Motor neuron (in vitro differentiated cells): ENCODE measurements at places on chromosomes 1 and 21.
A peak's percentile ranks its signal among the peaks of the same experiment; 100 is the strongest.

- peak; percentile 39 for ATAC-seq
Observed at GRCh38 chr1:17207966-17208418, 3.1 kb downstream of the PADI1 start.

DNA sequence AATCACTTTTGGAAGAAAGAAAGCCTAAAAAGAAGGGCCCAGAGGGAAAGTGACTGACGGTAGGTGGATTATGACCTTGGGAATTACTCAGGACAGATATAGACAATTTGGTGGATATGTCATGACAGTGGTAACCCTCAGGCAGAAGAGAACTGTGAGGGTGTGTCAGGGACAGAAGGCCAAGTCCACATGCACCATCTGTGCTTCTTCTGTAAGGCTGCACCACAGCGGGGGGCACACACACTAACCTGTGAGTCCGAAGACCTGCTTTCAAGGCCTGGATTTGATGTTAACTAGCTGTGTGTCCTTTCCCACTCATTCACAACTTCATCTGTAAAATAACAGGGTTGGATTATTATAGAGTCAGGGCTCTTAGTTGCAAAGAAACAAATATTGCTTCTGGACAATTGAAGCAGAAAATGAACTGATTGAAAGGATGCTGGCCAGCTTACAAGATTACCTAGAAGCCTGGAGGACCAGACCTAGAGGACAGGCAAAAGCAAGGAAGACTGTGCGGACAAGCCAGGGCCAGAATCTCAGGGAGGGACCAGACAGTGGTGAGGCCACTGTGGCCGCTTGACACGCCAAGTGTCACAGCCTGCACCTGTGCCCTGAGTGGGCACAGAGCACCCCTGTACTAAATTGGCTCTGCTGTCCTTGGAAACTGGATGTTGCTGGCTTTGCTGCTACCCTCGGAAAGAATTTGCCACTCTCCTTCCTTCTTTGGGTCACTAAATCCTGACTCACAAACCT lies 34.7 kb upstream of the USP24 start:
- ATAC-seq = no peak

- ATAC-seq = no peak
Observed at GRCh38 chr1:205715628-205716027, 34.4 kb downstream of the NUCKS1 start.

DNA sequence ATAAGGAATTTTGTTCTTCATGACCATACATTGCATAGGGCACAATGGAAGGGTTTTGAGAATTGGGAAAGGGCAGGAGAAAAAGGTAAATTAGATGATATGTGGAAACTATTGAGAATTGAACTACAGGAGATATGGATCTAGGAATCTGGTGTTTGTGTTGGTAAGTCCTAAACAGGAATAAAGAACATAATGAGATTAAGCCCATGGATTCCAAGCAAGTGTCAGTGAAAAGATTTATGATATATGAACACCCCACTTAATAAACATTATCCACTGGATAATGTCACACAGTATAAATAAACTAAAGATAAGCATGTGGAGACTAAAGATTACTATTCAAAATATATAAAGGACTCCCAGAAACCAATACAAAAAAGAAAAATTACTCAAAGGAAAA lies 98.2 kb downstream of the TNFSF18 start:
- no peak for ATAC-seq

DNA sequence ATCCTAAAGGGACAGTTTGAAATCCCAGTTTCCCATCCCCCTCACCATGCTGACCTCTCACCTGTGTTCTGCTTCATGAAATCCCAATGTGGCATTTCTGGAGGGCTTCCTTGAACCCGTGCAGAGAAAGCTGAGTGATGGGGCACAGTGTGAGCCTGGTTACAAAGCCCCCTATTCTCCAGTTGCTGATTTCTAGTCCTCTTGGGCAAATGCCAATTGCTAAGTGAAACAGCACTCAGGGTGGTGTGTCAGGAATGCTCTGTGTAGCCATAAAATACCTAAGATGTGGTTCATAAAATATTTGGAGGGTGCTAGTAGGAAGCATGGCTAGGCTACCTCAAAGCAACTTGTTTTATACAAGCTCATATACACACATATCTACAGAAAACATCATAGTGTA lies 32.0 kb downstream of the SUSD4 start:
- no peak for ATAC-seq

GRCh38 chr1:110541906-110542395 lies 23.0 kb upstream of the KCNA10 start:
- ATAC-seq = no peak

GRCh38 chr21:17391811-17392340 lies 121.0 kb upstream of the CXADR start:
- ATAC-seq = no peak

GRCh38 chr1:24096009-24096738 lies 15.8 kb downstream of the MYOM3 start:
- ATAC-seq = no peak

DNA sequence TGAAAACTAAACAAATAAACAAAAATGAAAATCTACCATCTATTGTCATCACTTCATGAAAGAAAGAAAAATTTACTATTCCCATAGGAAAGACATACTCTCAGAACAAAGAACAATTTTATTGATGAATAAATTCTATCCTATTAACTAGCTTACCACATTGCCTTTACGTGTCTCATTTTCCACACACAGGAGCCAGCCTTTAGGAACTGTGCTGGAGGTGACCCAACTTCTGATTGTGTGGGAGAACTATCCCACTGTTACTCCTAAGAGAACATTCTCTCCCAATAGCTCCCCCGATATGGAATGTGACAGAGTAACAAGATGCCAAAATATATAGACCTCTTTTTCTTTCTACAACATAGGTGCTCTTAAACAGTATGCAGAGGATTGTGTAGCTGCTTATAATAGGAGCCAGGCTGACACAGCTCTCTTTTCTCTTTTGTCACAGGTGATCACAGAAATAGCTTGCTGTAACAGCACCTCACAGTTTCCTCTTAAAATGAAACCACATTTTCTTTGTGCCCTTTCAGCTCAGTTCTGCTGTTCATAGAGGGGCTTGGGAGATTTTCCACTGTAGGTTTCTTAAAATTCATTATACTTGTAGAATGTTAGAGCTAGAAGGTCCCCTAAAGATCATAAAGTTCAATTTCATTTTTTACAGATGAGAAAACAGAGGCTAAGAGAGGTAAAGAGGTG lies 35.5 kb downstream of the C21orf91 start:
- ATAC-seq = no peak

DNA sequence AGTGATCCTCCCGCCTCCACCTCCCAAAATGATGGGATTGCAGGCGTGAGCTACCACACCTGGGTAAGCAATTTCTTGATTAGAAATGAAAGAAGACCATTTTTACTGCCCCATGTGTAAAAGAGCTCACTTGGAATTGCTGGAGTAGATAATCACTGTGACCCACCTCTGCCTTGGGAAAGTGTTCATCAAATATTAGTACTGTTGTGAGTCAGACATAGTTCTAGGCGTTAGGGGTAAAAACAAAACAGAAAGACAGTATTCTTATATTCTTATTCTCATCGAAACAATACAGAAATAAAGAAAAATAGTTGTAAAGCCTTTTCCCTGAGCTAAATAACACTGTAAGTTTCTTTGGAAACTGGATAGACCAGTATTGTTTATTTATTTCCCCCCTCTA lies 36.2 kb downstream of the CELF3 start:
- no peak for ATAC-seq

DNA sequence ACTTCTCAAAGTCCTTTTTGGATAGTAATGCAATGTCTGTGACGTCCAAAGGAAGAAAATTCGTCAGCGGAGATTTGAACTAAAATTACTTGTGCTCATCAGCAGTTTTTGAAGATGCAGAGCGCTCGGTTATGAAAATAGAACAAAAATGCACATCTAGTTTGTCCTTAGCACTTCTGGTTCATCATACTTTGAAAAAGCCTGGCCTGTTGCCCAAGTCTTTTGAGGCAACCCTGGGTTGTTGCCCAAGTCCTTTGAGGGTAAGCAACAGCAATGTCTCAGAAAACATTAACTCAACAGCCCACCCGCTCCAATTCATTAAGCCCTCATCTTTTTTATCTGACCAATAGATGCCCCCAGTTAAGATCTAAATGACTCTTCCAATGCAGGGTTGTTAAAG lies 91.9 kb downstream of the HUNK start:
- no peak for ATAC-seq

DNA sequence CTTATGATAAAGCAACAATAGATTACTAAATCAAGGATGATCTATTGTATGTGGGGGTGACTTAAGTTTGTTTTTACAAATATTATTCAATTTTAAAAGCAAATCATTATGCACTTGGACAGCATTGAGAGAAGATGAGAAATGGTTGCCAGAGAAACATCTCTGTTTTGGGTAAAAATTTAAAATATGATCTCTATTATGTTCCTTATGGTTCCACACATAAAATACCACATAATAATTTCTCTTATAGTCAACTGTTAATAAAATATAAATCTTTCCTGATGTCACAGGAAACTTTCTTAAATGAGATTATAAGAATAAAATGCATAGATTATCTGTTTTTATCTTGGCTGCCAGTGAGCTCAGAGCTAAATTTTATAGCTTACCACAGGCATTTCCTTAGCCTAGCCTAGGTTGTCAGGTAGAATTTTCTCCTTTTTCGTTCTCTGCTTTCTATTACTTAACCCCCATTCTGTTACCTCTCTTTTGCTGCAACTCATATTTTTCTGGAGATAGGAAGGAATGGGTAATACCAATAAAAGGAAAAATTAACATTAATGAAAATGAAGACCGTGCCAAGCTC lies 109.7 kb downstream of the TGFB2 start:
- no peak for ATAC-seq

- no peak for ATAC-seq
Observed at GRCh38 chr1:213858581-213858980, 129.2 kb upstream of the PROX1 start.

- no peak for ATAC-seq
Observed at GRCh38 chr1:66276218-66276617, 257.7 kb upstream of the SGIP1 start.

- ATAC-seq = no peak
Observed at GRCh38 chr1:63668298-63668697, 75.1 kb downstream of the PGM1 start.

- ATAC-seq = no peak
Observed at GRCh38 chr1:23719162-23719820, 24.0 kb upstream of the ELOA start.

GRCh38 chr21:38349111-38349746 lies 92.4 kb downstream of the KCNJ15 start:
- no peak for ATAC-seq

DNA sequence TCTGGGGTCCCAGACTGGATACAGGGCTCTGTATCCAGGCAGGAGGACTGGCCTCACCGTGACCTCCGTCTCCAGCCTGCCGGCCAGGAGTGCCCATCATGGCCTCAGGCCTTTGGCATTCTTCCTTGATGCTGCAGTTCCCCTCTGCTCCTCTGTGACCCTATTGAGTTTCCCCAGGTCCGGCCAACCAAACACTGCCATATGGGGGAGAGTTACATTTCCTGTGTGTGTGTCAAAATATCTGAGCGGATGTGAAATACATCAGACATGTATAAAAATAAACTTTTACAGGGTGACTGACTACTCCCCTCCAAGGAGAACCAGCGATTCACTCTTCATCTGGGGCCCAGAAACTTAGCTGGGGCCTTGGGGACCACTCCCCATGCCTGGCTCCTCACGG lies 10.2 kb upstream of the UBL4B start:
- ATAC-seq = no peak

DNA sequence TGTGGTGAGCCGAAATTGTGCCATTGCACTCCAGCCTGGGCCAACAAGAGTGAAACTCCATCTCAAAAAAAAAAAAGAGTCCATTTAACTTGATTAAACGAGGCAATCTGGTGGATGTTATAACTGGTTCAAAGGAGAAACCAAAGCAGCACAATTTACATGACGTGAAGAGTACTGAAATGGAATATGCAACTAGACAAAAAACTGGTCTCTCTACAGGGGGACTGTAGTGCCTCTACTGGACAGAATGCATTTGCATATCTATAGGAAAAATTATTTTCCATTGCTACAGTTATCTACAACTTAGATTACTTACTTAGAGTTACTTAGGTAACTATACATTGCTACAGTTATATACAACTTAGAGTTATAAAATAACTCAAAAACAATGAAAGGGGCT lies 2.7 kb upstream of the CAPN2 start:
- no peak for ATAC-seq

GRCh38 chr1:180130651-180131050 lies 24.0 kb upstream of the QSOX1 start:
- ATAC-seq = no peak

DNA sequence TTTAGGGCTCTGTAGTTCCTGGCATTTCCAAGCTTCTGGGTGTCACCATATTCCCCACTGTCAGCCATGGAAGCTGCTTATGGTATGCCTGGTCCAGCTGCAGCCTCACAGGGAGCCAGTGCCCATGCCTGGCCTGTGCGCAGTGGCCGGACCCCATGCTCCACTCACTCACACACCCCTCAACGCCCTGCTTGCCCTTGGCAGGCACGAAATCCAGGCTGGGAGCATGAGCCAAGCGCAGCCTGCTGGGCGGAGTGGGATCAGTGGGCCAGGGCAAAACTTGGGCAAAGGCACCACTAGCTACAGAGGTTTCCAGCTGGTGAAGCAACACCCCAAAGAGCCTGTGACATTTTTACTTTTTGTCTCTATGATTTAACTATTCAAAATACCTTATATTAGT lies 520.4 kb downstream of the RWDD3 start:
- no peak for ATAC-seq

- ATAC-seq = no peak
Observed at GRCh38 chr1:219161371-219161770, 12.3 kb upstream of the LYPLAL1 start.

- no peak for ATAC-seq
Observed at GRCh38 chr1:53699981-53700380, 39.0 kb downstream of the GLIS1 start.

DNA sequence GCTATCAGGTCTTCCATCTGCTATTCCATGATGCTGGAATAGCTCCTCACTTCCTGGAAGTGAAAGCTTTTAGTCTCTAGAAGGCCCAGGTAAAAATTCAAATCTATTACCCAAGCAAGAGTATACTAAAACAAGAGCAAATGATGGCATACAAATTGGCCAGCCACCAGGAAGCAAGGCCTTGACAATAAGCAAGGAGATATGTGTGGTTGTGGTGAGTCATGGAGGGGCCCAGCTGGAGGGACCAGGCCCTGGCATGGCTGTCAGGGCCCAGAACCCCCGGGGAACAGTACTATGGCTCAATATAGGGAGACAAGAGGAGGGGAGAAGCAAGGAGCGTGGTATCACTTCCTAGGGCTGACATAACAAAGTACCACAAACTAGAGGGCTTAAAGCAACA lies 358.7 kb downstream of the RRAGC start:
- no peak for ATAC-seq

DNA sequence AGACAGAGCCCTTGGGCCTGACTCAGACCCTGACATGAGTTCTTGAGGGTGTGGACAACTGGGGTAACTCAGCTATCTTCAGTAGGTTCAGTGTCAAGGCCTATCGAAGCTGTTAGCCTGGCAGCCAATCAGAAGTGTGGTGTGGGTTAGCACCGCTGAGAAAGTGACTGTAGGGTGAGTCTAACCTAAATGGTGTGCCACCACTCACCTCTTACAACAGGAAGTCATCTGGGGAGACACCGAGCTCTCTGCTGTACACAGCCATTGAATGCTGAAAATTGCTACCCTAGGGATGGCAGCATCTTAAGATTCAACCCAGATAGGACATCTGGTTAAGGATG lies 44.6 kb downstream of the RASSF5 start:
- ATAC-seq = no peak

- no peak for ATAC-seq
Observed at GRCh38 chr1:208154040-208154439, 90.1 kb downstream of the PLXNA2 start.

GRCh38 chr1:76137746-76138145 lies 63.2 kb downstream of the ST6GALNAC3 start:
- no peak for ATAC-seq
